ENCODE measurements at places on chromosomes 3 and 15.

- DNase-seq, result no peak
These were observed 602.3 kb upstream of the SUCLG2 start for GRCh38 chr3:68256635-68257223.

DNA sequence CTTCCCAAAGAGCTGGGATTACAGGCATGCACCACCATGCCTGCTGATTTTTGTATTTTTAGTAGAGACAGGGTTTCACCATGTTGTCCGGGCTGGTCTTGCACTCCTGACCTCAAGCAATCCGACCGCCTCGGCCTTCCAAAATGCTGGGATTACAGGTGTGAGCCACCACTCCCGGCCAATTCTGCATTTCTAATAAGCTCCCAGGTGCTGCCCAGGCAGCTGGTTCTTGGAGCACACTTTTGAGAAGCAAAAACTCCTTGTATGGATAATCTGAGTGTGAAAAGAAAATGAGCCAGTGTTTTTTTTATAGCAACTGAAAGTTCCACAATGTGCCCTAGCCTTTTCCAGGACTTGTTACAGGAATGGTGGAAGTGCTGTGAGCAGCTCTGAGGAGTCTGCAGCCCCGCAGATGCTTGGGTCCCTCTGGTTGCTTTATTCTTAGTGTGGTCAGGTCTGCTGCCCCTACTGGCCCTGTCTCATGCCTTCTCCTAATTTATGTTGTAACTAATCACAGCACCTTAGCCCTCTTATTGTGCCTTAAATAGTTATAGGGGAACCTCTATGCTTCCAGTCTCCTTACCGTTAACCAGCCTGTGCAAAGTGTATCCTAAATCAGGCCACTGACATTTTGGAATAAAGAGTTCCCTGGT is 13.5 kb upstream of the KCNAB1 start:
- no peak for DNase-seq

- no peak for DNase-seq
These were observed 490.8 kb downstream of the CNTN4 start for GRCh38 chr3:2589336-2589969.

DNA sequence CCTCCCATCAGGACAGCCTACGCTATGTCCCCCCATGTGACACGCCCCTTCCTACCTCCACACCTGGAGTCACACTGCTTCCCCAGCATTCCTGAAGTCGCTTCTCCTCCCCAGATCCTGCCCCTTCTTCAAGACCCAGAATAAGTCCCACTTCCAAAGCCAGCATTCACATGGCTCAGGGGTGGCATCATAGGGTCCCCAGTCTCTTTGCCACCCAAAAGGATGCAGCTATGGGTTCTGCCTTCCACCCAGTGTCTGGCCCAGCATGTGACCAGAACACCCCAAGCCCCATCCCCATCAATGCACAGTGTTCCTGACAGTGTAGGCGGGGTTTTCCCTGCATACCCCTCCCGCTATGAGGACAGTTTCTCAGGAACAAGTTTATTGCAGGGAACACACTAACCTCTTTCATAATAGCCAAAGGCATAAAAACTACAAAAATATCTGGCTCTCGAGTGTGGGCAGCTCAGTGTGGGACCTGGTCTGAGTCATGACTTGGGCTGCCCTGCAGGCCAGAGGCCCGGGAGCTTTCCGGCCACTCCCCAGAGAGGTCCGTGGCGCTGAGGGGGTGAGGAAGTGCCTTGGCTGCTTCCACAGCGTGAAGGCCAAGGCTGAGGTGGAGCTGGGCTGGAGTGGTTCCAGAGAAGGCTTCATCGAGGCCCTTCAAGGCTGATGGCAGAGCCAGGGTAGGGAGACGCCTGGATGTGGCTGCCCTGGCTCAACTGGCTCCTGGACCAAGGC is 5.8 kb downstream of the ISLR start:
- peak; percentile 94 for DNase-seq

- no peak for DNase-seq
These were observed 276.2 kb upstream of the CTNNB1 start for GRCh38 chr3:40923143-40923542.

Measured in amniotic epithelial cell (primary cell).